Daoy (cell line): ENCODE measurements at places on chromosomes 12 and 14. TPM values are rescaled to one million over a fixed set of nuclear protein-coding genes. Genes with fewer than 3 reads are reported as not detected.

PITPNM2 gene
- total RNA-seq: 1.1 and 1.4 TPM in 2 replicates

EML5 gene
- 1.0 and 1.4 TPM in 2 replicates for total RNA-seq

CELA1 gene
- total RNA-seq: not detected in 2 replicates

CACNA1C gene
- total RNA-seq: 0.65 and 1.8 TPM in 2 replicates

FAM181A gene
- total RNA-seq: not detected in 2 replicates

NOPCHAP1 gene
- total RNA-seq: 18.7 and 33.2 TPM in 2 replicates

ZDHHC22 gene
- total RNA-seq: not detected in 2 replicates

CLEC4E gene
- total RNA-seq: not detected in 2 replicates

DNA sequence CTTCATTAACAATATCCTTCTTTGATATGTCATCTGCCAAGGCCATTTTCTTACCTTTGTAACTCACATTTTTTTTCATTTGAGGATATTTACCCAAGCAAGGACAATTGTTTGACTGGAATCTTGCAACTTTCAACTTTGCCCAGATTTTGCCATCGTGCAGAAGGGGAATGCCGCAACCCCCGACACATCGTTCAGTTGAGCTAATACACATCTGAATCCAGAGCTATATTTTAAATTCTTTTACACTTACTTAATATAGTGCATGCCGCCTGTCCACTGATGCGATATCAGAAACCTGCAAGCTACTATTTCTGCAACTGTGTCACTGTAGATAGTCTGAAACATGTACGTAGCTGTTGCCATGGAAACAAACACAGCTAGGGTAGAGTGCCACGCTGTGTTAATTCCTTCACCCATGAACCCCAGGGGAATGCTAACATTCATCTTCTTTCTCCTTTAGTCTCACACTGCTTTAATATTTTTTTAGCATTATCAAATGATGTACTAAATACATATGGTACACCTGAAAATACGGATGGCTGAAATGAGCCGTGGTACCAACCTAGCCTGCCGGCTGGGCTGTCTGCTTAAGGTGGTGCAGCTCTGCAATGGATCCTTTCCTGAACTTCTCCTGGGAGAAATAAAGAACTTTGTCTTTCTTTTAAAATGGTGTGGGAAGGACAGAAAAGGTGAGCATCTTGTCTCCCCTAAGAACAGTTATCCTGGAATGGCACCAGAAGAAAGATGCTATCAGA is 77.0 kb upstream of the FOXN3 start:
- DNase-seq: no peak

DNA sequence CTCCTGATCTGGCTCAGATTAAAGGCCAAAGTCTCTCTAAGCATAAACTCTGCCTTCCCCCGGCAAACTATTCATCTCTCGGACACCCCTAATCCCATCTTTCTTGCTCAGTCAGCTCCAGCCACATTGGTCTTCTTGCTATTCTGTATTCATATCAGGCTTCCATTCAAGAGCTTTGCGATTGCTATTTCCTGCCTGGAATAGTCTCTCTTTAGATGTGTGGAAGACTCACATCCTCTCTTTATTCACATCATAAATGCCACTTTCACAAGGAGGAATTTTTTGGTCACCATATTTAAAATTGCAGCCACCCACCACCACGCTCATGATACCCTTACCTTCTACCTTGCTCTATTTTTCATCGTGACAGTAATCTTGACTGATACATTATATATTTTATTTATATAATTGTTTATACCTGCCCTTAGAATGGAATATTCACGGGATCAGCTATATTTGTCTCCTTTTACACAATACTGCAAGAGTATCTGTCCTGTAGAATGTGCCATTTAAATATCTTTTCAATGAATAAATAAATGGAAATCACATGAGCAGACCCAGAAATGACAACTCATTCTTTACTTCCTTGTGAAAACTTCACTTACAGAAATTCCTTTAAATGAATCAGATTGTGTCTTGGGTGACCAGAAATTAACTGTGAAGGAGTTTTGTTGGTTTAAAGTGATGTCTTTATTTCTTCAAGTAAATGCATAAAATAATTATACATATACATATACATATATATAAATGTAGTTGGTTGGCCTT is 780.6 kb upstream of the FLRT2 start:
- DNase-seq: no peak

DNA sequence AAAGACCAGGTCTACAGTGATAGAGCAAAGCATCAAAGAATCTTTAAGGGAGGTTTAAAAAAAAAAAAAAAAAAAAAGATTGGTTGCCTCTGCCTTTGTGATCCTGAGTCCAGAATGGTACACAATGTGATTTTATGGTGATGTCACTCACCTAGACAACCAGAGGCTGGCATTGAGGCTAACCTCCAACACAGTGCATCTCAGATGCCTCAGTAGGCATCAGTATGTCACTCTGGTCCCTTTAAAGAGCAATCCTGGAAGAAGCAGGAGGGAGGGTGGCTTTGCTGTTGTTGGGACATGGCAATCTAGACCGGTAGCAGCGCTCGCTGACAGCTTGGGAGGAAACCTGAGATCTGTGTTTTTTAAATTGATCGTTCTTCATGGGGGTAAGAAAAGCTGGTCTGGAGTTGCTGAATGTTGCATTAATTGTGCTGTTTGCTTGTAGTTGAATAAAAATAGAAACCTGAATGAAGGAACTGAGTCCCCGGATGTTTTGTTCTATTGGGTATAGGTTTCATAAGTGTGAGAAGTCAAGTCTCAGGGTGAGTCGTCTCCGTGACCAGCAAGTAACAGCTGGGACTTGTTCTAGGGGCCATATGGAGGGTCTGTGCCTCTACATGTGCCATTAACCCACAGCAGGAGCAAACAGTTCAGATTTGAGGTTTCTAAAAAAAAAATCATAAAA is 9.3 kb downstream of the PEBP1 start:
- DNase-seq: no peak

DNA sequence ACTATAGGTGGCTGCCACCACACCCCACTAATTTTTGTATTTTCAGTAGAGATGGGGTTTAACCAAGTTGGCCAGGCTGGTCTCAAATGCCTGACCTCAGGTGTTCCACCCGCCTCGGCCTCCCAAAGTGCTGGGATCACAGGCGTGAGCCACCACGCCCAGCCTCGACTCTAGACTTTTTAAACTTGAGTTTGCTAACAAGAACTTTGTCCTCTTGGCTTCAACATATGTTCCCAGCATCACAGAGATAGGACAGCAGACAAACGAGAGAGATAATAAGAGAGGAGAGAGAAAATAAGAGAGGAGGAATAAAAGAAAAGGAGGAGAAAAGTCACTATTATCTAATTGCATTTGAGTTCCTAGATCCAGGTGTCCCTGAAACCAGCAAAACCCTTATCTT is 119.1 kb downstream of the CEP83 start:
- no peak for DNase-seq

DNA sequence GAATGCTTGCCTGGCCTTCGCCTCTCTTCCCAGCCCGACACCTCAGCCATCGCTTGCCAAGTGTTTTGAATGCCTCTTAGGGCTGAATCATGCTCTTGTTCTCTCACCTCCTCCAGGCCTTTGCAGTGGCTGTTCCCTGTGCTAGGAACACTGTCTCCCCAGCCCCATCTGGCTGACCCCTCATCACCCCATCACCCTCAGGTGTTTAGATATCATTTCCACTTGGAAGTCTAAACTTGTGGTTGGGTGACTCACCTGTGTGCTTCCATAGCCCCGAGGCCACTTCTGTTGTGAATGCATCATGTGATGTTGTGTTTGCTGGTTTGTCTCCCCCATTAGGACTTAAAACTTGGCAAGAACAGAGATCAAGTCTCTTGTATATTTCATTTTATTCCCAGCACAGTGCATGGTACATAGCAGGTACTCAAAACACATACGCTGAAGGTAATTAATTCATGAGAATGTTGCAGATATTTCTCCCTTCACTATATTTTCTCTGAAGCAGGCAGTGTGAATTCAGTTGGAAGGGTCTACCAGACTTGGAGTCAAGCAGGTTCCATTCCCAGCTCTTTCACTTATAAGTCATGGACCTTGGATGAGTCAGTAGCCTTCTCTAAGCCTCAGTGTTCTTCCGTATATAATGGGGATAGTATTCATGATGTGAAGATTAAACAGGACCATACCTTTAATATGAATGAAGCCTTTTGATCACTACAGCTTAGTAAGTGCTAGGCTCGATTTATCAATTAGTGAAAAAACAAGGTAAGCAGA is 67.8 kb downstream of the HRK start:
- DNase-seq: peak; percentile 63

- no peak for DNase-seq
Measured at GRCh38 chr14:89598548-89599186, 181.6 kb upstream of the FOXN3 start.

GRCh38 chr12:19908830-19909229 is 459.5 kb upstream of the PDE3A start:
- no peak for DNase-seq

- DNase-seq: no peak
Measured at GRCh38 chr12:132354982-132355680, 25.7 kb upstream of the GALNT9 start.

GRCh38 chr12:15180325-15180724 is 40.9 kb downstream of the RERG start:
- no peak for DNase-seq

- no peak for DNase-seq
Measured at GRCh38 chr12:109580272-109580671, 6.7 kb downstream of the MVK start.

- peak; percentile 62 for DNase-seq
Measured at GRCh38 chr12:58915634-58916033, 4.7 kb downstream of the LRIG3 start.

GRCh38 chr14:51939755-51940301 is 49.5 kb upstream of the RTRAF start:
- DNase-seq: peak; percentile 26

GRCh38 chr12:3897371-3897971 is 24.3 kb upstream of the PARP11 start:
- no peak for DNase-seq

- DNase-seq: no peak
Measured at GRCh38 chr14:93969082-93969828, 7.1 kb downstream of the ASB2 start.
